ENCODE measurements at places on chromosomes 2 and 18.
A peak's percentile ranks its signal among the peaks of the same experiment; 100 is the strongest.

DNA sequence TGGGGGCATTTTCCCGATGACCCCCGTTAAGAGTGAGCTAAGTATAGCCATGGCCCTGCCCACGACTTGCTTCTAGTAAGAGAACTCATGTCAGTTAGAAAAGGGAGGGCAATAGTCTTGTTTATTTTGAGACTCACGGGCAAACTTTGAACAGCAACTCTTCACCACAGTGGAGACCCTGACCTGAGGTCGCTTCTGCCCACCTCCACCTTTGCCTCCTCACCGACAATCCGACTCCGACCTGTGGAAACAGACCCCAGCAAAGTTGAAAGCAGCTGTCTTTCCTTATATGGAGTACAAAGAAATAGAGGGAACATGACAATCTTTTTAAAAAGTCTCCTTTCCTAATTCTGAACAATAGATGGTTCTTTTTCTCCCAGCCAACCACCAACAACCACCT is 155.0 kb upstream of the GCFC2 start:
- DNase-seq: no peak

- DNase-seq: no peak
Observed at GRCh38 chr2:226137201-226137811, 662.3 kb downstream of the IRS1 start.

- DNase-seq: no peak
Observed at GRCh38 chr2:30713698-30714097, 93.5 kb downstream of the CAPN13 start.

DNA sequence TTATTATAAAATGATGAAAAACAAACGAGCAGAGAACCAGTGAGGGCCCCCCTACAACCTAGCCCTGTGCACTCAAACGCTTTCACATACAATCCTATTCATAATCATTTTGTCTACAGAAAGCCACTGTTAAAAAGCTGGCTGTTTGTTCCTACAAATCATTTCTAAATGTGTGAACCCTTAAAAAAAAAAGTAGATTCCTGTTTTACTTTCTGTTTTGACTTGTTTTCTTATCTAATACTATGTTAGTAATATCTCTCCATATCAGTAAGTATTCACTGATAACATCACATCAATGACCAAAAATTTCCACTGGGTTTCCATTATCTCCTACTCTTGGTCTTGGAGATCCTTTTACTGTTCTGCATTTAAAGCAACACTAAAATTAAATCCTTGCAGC is 128.8 kb upstream of the TTC39C start:
- DNase-seq: no peak

GRCh38 chr2:105470979-105471378 is 72.1 kb upstream of the FHL2 start:
- DNase-seq: no peak

DNA sequence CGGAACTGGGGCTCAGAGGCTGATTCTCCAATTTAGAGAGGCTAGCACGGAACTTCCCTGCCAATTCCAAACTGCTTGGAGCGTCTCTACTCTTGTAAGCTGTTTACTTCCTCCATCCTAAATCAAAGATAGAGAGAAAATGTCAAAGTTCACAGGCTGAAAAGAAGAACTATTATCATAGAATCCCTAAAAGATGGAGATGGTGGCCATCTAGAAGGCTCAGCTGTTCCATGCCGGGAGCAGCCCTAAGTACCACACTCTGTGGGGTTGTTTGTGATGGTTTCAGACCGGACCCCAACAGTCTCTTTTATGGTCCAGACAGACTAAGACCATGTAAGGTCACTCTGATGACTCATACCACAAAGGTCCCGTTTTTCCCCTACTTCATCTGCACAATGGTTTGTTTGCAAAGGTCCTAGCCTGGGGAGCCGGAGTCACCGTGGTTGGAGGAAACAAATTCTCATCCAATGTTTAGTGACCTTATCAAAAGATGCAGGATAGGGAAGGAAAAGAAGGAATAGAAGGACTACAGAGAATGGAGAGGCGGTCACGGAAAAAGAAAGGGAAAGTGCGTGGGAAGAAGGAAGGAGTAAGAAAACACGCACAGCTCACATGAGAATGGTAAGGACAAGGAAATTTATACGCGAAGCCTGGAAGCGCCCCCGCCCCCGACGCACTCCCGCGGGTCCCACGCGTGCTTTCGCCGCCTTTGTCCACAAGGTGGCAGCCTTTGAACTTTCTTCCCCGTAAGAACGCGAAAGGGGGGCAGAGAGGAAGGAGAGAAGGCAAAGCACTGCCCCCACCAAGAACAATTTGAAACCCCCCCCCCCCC is 453 bp upstream of the ANTXR1 start:
- peak; percentile 44 for DNase-seq

GRCh38 chr2:197516393-197516761 is 511 bp downstream of the MOB4 start:
- DNase-seq: no peak

DNA sequence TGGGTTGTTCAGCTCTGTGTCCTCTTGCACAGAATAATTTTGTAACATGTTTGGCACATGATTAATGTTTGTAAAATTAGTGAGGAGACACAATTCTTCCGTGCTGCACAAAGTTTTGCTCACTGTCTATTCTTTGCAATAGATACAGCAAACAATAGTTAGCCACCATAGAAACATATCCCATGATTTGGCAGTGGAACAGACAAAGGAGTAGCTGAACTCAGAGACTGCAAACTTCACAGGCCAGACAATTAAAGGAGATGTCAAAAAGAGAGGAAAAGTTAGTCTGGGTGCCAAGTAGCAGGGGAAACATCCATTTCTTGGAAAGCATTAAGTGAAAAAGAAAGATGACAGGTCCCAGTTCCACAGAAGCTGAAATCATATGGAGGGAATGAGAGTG is 267.4 kb upstream of the NRXN1 start:
- DNase-seq: no peak

- DNase-seq: no peak
Observed at GRCh38 chr2:201580486-201580885, 62.8 kb downstream of the TMEM237 start.

DNA sequence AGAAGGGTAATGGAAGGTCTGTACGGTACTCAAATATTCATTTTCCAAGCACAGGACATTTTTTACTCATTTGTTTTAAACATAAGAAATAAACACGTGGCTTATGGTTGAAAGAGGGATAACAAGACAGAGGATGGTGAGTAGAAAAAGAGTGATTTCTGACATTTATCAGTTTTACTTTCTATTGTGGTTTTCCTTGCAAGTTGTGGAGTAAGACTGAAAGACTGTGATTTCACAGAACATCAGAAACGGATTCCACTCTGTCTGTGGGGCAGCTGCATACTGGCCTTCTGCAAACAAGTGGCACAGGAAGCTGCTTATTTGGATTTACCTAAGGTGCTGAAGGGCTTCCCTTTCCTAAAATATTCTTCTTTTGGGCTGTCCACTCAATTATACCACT is 122.2 kb upstream of the ITGB6 start:
- DNase-seq: no peak

DNA sequence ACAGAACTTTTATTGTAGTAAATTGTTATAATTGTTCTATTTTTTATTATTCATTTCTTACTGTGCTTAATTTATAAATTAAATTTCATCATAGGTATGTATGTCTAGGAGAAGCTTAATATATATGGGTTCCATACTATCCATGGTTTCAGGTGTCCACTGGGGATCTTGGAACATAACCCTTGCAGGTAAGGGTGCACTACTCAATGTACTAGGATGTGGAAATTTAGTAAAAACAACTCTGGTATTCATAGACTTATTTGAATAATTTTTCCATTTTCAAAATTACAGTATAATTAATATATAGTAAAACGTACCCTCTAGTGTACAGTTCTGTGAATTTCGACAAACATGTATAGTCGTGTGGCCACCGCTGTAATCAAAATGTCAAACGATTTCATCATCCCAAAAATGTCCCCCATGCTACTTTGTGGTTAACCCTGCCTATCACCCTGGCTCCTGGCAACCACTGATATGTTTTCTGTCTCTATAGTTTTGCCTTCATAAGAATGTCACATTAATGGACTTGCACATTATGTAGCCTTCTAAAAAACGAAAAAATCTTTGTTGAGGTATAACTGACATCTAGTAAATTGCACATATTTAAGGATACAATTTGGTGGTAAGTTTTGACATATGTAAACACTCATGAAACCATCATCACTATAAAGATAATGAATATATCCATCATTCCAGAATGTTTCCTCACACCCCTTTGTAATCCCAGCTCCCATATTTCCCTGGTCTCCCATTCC is 45.7 kb downstream of the ARL5A start:
- DNase-seq: no peak

GRCh38 chr18:62878305-62878704 is 163.0 kb downstream of the PHLPP1 start:
- DNase-seq: no peak

DNA sequence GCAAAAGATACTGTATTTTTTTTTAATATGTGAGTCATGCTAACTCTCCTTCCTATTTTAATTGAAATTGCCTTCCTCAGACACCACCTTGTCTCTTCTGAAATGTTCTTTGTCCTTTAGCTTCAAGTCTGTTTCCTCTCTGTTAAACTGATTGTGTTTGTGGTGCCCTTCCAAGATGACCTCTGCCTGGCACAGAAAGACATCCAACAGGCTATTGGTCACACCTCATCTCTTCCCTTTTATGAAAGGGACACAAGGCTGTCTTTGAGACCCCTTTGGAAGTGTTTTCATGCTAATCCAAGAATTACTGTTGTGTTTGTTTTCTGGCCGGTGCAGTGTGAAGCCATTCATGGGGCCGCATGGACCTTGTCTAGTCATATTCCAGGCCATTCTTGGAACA is 94.0 kb upstream of the PIK3C3 start:
- no peak for DNase-seq

GRCh38 chr18:50104421-50104820 is 90.5 kb downstream of the MYO5B start:
- DNase-seq: no peak

DNA sequence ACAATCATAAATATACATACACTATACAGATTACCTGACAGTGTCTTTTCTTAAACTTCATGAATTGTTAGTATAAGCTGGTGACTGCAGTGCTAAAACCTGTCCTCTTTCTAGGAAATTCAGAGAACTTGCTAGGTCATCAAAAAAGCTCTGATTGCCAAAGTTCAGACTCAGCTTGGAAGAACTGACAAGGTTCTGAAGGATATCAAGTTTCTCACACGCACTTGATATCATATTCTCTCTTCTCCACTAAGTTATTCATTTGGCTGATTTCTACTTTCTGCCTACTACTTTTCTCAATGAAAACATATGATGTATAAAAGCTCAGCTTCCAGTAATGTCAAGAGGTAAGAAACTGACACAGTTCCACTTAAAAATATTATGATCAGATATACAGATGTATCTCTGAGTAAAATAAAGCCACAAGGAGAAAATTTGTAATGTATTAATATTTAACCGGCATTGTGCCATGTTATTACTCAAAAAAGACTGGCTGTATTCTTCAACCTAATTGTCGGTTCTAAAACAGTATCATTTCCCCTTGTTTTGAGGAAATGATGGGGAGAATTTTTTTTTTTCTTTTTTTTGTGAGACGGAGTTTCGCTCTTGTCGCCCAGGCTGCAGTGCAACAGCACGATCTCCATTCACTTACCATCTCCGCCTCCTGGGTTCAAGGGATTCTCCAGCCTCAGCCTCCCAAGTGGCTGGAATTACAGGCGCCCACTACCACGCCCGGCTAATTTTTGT is 2.4 kb downstream of the OSBPL1A start:
- no peak for DNase-seq

Measured in memory B cell (primary cell).